Lung (tissue), 17 donors: ENCODE measurements at places on chromosomes 2 and 18. TPM values are rescaled to one million over a fixed set of nuclear protein-coding genes. Genes with fewer than 3 reads are reported as not detected.

- DNase-seq, result no peak
Observed at GRCh38 chr2:120269076-120269744, 16.6 kb downstream of the RALB start.

The ANKRD23 gene
- 6.4 TPM for total RNA-seq

- DNase-seq, result no peak
Observed at GRCh38 chr2:24558781-24559472, 67.9 kb downstream of the NCOA1 start.

- DNase-seq, result no peak
Observed at GRCh38 chr2:52107124-52107523, 1075.2 kb upstream of the NRXN1 start.

DNA sequence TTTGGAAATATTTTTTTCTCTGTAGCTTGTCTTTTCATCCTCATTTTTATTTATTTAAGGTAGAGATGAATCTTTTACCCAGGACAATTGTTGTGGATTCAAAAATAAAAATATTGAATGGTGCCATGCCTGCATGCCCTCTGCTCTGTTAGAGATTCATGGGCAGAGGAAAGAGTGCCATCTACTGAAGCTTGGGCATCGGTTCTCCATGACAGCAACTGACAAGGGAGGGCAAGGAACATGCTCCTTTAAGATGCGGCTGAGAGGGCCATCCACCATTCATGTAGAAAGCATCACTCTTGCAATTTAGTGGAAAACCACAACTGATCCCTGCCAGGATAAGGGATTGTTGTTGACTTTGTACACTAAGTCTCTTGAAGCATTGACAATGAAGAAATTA lies 79.9 kb downstream of the PARD3B start:
- DNase-seq, result no peak

GRCh38 chr2:21326152-21326551 lies 202.4 kb downstream of the TDRD15 start:
- peak; percentile 25 for DNase-seq

The DRC1 gene
- 18.4 TPM for total RNA-seq

- DNase-seq, result no peak
Observed at GRCh38 chr2:230541934-230542380, 126.0 kb downstream of the SP100 start.

GRCh38 chr2:9767656-9768281 lies 75.5 kb upstream of the TAF1B start:
- DNase-seq, result no peak

DNA sequence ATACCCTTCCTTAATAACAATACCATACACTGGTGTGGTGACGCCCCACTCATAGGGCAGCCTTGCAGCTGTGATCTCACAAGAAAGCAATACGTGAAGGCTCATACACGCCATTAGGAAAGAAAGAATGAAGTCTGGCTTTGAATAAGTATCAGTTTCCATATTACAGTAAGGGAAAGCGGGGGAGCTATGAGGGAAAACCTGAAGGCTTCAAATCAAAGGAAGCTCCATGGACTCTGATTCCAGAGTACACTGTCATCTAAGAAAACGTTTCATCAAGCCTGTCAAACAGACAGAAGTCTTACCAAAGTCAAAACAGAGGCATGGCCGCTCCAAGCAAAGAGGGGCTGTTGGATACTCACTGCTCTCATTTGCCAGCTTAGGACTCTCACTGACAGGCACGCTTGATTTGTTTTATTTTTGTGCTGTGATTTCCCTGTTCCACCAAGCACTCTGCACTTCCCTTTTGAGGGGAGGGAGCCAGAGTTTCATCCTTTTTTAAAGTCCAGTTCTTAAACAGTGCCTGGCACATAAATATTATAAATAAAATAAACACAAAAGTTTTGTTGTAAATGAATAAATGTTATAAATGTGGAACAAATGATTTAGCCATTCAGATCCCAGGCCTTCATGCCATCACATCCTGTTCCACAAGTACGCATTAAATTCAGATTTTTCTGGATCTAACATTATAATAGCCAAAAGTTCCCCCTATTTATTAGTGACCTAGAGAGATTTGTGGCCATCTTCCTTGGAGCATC lies 221.2 kb downstream of the PIEZO2 start:
- peak; percentile 52 for DNase-seq

DNA sequence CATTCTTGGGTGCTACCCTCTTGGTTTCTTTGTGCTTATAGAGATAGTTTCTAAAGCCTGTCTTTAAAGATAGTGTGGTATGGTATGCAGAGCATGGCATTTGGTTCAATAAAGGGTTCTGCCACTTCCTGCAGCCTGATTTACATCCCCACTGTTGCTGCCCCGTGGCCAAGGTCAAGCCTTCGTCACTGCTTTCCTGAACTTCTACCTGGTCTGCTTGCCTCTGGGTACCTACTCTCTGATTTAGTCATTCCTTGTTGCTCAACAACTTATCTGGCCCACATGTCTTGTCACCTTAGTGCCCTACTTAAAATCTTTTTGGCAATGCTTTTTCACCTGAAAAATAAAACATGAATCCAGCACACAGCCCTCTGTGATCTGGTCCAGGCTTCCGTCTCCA lies 352.9 kb downstream of the LPIN1 start:
- no peak for DNase-seq

GRCh38 chr2:47357483-47357882 lies 45.5 kb upstream of the MSH2 start:
- peak; percentile 43 for DNase-seq

DNA sequence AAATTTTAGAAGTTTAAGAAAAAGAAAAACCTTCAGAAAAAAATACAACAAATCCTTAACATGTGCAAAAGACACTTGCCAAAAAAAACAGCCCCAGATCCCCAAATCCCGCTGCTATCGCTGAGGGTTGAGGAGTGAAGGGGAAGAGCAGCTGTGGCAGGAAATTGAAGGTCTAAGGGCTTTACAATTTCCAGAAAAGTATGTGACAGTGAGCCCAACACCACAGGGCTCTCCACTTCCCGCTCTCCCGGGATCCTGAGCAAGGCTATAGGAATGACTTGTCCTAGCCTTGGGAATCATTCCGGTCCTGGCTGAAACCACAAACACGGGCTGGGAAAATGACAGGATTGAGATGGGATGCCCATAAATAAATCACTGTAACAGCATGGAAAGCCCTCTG lies 191.4 kb downstream of the TMEM163 start:
- DNase-seq, result no peak

The GALR1 gene
- total RNA-seq, result 0.03 TPM

- DNase-seq, result no peak
Observed at GRCh38 chr2:98907966-98908905, 27.8 kb downstream of the CRACDL start.

- no peak for DNase-seq
Observed at GRCh38 chr18:8212896-8213780, 396.1 kb upstream of the RAB12 start.

- no peak for DNase-seq
Observed at GRCh38 chr2:27288610-27289009, 6.4 kb downstream of the TRIM54 start.

DNA sequence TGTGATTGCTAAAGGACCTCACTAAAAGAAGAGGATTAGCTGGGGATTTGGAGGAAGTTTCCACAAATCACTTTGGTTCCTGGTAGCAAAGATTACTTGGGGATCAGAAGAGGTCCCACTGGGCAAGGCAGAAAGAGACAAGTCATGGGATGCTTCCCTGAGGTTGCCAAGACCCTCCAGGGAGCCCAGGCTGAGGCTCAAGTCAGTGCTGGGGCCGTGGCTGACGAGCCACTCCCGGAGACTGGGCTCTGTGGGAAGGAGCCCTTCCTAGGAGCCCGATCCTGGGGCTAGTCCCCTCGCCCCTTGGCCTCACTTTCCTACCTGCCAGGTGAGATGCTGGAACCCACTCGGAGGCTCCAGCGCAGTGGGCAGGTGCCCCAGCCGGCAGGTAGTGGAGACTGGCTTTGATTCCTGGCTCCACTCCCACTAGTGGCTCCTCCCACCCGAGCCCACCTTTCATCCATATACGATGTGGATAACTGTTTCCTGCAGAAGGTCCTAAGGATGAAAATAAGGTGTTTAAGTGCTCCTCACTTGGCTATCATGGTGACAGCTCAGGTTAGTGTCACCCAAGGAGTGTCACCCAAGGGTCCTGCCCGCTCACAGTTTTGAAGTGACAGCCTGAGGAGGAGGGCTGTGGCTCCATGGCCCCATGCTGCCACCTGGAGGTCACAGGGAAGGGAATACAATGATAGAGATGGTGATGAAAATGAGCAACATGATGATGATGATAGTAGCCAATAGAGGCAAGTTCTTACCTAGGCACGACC lies 100.5 kb downstream of the CAPN13 start:
- DNase-seq, result peak; percentile 74

DNA sequence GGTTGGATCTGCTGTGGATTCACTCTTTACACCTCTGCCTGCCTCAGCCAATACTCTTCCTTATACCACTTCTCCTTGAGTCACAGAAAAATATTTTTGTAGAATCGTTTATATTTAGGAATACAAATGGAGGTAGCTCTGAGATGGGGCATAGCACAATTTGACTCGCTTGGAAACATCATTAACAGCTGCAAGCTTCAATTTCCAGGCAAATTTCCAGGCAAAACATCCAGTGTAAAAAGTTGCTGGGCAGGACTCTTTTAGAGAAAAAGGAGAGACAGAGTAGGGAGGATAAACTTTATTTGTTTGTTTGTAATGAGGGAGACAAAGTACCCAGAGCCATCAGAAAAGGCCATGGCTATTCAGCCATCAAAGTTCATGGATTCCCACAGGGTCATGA lies 74.4 kb upstream of the SOX11 start:
- DNase-seq, result peak; percentile 64

GRCh38 chr18:77137851-77138250 lies 5.3 kb upstream of the MBP start:
- DNase-seq, result no peak

DNA sequence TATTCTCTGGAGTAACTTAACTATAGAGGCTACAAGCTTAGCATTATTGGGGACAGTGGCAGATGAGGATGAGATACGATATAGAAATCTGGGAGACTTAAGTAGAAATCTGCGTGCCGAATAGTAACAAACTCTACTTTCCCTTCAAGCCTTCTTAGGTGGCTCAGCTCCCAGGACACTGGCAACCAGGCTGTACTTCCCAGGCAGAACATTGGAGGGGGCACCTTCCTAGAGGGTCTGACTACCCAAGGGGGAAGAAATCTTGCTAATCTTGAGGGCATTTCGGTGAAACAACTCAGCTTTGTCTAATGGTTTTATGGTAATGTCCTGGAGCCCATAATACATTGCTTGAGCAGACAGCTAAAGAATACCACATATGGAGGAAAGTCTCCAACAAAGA lies 126.2 kb upstream of the DTNA start:
- no peak for DNase-seq

DNA sequence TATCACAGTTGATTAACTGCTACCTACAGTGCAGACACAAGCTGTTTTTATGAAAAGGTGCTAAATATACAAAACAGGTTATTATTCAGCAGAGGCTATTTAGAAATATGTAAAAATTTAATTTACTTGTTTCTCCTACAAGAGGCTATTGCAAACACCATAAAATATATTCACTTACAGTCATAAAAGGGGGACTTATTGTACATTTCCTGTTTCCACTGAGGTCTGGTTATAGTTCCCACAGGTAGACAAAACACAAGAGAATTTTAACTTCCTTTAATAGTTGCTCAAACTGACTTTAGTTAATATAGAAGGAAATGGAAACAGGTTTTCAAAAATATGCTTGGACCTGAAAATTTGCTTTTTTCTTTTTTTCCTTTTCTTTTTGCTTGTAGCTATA lies 40.0 kb upstream of the FRZB start:
- DNase-seq, result no peak

- DNase-seq, result no peak
Observed at GRCh38 chr18:22840606-22841144, 92.5 kb upstream of the RBBP8 start.

The TMEM247 gene
- total RNA-seq, result not detected

DNA sequence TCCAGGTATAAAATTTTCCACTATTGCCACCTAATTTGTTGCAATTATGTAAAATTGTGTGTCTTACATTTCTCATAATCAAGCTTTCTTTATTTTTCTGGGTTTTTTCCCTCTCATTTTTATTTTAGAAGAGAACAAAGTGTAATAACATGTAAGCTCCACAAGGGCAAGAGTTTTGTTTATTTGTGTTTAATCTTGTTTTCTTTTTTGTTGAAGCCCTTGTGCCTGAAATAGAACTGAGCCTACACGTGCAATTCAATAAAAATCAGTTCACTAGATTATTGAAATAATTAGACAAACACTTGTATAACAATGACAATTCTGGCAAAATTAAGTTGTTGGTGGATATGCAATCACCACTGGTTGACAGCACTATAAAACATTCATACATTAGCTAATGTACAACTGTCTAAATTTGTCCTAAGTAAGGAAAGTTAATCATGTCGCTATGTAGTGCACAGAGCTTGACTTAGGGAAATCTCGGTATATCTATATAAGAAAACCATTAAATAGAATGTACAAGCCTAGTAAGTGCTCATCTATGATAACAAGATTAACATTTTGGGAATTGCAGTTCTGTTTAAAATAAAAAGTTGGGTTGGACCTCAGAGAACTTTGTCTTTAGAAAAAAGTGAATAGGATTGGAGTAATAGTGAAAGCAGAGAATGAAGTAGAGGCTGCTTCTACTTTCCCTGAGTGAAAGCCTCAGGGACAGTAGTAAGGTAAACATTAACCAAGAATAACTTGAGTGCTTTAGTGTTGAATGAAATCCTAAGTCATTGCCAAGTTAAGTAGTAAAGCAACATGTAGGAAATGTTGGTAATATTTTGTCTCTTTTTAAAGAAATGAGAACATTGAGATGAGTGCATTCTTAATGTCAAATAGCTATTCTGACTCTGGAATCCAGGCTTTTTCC lies 37.4 kb upstream of the NOL4 start:
- DNase-seq, result no peak

The NFATC1 gene
- total RNA-seq, result 14.2 TPM

- no peak for DNase-seq
Observed at GRCh38 chr2:8965216-8965969, 38.1 kb downstream of the MBOAT2 start.

GRCh38 chr2:36587101-36587500 lies 10.9 kb downstream of the FEZ2 start:
- no peak for DNase-seq

GRCh38 chr2:178829981-178830380 lies 22.8 kb upstream of the TTN start:
- no peak for DNase-seq

The POLR1B gene
- 26.4 TPM for total RNA-seq

DNA sequence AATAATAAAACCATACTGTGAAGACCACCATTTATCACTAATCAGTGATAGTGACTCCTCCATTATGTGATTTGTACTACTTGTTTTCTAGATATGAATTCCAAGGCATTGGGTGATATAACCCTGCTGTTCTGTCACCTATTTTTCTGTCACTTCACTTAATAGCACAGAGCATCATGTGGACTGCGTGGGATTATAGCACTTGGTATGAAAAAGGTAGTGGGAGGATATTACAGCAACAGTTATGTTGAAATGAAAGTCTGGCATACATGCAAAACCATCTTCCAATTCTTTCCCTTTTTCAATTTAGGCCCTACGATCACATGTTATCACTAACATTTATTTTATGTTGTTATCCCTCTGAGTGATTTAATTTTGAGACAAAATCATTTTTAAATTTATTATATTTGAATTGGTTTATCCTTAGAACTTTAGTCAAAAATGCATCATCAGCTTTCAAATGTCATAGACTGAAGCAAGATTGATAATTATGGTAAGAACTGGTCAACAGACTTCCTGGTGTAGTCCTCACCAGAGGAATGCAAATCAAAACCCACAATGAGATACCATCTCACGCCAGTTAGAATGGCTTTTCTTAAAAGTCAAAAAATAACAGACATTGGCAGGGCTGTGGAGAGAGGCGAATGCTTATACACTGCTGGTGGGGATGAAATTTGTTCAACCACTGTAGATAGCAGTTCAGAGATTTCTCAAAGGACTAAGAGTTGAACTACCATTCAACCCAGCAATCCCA lies 242.6 kb downstream of the IKZF2 start:
- peak; percentile 7 for DNase-seq

GRCh38 chr2:98412751-98413458 lies 31.8 kb upstream of the INPP4A start:
- peak; percentile 61 for DNase-seq
